ENCODE measurements at places on chromosomes 4 and X.

DNA sequence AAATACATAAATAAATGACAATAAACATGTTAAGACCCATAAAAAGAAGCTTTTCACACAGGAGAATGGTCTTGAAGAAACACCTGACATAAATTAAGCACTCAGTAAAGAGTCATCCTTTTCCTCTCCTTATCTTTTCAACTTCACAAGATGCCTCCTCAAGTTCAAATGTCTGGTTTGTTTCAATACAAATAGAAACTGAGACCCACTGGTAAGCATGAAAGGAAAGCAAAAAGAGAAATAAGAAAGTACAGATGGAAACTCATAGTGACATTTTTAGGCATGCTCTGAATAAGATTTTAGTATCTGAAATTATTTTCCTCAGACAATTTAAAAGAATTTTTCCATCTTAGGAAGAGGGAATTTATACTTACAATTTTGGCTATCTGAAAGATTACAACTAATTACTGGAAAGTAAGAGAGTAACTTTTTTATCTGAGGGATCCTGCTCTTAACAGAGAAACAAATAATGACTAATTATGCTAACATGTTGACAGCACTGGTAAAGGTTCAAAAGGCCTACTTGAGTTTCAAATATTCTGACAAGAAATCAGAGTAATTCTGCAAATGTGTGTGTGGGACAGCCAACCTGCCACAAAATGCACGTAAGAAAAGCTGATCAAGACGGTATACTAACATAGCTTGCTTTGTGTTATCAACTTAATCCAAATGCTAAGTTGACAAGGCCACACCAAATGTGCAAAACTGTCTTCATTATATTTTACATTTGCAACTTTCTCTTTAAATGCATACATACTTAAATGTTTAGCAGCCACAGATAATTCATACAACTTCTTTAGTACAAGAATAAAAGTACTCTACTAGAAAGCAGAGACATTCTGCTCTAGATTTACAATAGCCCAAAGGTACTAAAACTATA, 113.0 kb downstream of the IQCM start:
- DNase-seq: no peak

- DNase-seq: no peak
Observed at GRCh38 chr4:47915378-47915777, 995 bp upstream of the NFXL1 start.

DNA sequence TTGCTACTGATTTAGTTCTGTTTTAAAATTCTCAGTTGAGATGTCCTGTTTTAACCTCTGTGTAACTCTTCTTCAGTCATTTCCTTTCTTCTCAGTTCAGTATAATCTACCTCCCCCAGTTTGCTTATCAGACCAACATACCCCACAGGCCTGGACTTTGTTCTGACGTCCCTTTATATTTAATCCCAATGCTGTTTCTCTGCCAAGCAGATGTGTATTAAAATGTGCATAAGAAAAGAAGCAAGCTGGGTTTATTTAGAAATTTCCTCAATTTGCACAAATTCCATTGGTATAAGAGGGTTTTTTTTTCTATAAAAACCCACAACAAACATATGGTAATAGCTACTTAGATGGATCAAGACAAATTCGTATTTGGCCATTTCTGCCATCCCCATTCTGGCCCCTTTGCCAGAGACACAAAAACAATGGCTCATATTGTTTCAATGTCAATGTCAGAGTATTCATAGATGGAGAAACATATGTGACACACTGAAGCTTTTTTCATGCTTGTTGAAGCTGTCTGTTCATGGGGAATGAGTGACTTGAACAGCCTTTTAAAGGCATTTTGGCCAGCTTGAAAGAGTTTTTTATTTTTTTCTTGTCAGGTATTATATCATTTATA, 24.5 kb downstream of the HCCS start:
- DNase-seq: no peak

- DNase-seq: peak; percentile 4
Observed at GRCh38 chr4:75919920-75920319, 17.7 kb upstream of the PPEF2 start.

- DNase-seq: peak; percentile 81
Observed at GRCh38 chrX:153970357-153971123, 1.1 kb downstream of the HCFC1 start.

DNA sequence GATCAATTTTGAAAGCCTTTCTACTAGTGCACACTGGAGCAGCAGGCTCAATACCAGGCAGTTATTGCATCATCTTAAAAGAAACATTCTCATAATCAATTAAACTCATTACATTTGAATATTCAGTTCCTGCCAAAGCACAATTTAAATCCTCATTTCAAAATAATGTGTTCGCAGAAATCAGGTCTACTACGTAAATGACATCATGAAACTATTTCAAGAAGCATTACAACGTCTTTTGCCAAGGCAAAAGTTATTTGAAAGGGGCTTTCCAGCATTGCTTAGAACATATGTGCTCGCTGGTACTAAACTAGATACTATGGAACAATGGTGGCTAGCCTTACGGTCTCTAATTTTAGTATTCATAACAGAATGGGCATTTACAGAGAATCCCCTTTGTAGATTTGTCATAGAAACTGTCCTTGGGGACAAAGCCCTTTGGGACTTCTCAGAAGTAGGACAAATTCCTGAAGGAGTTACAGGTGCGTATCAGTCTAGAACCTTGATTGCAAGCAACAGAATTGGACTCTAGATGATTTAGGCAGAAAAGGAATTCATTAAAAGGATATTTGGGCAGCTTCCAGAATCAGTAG, 27.6 kb upstream of the HUWE1 start:
- no peak for DNase-seq

- peak; percentile 65 for DNase-seq
Observed at GRCh38 chr4:142369141-142369540, 477.0 kb downstream of the INPP4B start.

DNA sequence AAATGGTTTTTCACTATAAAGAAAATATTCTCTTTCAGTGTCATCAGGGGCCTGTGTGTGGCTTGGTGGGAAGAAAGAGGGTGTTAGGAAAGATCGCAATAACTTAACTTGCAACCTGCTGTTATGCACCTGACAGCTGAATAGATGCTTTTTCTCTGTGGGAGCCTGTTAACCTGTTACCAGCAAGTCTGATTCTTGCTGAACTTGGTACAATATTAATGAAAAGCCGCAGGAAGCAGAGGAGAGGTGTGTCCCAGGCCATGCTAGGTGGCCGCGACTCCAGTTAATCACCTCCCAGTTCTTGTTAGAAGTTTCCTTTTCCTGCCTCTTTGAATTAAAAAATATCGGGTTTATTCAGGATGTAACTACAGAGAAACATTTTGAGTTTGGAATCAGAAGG, 494.8 kb upstream of the AGA start:
- no peak for DNase-seq

DNA sequence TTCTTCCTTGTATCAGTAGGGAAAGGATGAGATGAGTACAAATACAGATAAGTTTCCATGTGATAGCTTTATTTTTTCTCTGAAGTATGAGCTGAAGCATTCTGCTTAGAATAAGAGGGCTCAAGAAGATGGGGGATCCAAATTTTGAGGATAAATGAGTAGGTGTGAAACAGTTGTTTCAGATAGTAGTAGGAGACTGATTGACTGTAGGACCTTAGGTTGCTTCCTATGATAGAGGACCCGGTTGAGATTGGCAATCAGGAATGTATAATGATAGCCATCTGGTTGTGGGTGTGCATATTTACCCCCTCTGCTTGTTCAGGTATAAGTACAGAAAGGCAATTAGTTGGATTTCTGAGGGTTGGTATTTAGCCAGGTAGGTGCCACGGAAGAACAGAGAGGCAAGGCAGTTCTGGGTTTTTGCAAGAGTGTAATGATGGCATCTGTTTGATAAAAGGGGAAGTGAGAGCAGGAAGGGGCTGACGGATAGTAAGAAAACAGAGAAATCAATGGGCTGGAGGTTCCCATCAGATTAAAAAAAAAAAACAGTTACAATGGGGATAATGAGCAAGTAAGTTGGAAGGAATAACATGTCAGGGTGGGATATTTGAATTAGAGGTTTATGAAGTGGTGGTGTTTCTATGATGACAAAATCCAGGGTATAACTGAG, 13.7 kb downstream of the OCRL start:
- DNase-seq: no peak

GRCh38 chr4:176824645-176825366, 32.1 kb upstream of the VEGFC start:
- no peak for DNase-seq

- no peak for DNase-seq
Observed at GRCh38 chr4:25096981-25097443, 63.2 kb downstream of the SEPSECS start.

- DNase-seq: no peak
Observed at GRCh38 chr4:150206265-150206664, 128.0 kb downstream of the DCLK2 start.

- peak; percentile 17 for DNase-seq
Observed at GRCh38 chr4:183241721-183242151, 78.3 kb downstream of the CLDN22 start.

DNA sequence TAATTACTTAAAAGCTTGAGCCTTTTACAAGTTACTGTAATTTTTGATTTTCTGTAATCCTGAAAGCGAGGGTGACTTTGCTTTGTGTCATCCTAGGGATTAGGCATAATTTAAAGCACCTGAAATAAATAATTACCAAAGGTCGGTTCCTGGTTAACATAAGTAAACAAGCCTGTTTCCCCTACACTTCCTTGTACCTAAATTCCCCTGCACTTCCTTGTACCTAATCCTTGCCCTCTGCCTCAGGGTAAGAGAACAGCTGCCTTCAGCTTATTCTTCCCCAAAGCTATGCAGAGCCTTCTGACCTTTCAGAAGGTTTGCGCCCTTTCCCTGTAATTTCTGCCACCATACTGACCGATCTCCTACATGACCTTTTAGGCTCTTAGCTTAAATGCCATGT, 166.1 kb upstream of the PDE5A start:
- DNase-seq: no peak

DNA sequence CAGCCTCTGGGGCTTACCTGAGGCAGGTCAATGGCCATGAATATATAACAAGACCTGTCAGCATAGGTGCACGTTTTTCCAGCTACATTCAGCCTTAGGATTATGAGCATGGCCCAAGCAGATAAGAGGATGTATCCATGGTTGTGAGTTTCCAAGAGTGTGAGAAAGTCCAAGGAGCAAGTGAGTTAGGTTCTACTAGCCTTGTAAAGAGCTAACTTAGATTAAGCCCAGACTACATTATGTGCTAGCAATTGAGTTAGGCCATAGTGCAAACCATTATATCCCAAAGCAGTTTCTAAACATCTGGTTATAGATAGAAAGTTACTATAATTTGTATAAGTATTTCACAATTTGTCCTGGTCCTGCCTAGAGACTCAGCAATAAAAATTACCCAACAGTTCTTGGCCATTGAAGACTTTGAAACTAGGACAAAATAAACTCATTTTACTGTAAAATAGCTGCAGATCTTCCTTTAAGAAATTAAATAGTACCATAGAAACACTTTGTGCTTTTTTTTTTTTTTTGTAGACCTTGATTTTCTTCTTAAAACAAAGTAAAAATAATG, 312.0 kb downstream of the CAMK2D start:
- no peak for DNase-seq

DNA sequence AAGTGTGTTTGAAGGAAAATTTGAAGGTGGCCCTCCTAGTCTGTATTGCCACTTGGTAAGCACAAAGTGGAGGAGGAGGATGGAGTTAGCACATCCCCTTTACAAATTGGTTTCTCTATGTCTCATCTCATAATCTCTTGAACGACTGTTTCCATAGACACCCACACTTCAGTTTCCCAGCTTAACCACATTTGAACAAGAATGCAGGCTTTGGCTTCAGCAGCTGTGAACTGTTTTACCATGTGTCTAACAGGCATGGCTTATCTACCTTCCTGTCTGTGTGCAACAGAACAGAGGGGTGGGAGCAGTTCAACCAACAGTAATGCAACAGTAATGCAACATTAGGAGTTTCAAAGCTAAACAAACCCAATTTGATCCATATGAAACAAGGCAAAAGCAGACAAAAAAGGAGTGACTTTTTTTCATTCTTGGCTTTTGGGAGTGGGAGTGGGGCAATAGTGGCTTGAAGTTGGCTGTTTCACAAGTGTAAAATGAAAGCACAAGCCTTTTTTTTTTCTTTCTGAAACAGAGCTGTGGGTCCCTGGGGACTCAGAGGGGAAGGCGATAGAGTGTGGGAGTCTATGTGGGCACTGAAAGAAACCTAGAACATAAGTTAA, 108.0 kb downstream of the ITM2A start:
- peak; percentile 17 for DNase-seq

DNA sequence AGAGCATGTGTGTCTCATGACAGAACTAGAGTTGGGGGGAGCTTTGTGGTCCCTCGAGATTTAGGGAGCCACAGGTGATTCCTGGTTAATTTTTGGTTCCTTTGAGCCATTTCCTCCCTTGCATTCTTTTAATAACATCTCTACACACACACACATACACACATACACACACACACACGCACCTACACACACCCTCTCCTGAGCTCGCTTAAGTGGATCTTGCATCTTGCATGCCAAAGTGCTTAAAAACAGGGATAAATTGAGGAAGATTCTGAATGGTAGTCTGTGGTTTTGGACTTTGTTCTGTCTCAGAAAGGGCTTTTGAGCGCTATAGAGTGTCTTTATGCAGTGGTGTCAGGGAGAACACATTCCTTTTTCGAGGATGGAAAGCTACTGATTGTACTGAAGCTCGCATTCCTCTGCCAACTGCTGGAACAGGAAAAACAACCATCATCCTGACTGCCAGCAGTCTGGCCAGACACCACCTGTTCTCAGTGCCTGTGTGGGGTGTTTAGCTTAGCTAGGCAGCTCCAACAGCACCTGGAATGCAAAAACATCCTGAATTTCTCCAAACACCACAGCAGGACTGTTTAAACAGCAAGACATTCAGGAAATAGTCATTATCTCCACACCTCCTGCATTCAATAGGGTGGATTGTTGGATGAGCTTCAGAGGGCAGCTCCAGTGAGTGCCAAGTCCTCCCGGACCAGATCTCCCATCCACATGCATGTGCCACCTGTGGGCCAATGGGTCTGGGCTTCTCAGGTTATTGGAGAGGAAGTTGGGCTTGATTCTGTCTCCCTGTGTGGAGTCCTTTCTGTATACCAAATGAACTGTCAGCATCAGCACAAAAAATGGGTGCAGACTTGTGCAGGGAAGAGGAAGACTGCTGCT, 21.9 kb upstream of the IGFBP7 start:
- no peak for DNase-seq

DNA sequence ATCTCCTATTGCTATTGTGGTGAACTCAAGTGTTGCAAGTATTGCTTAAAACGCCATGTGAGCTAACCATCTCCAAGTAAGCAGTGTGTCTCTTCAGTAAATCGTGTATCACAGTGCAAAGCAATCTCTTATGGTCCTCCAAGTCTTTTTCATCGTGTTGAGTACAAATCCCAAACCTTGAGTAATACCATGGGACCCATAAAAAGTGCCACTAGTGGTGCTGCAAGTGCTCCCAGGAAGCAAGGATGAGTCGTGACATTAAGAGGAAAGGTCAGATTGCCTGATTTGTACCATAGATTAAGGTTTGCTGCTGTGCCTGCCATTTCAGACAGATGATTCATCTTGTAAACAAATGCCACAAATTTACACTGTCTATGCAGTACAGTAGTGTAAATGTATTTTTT, 66.9 kb upstream of the BMPR1B start:
- peak; percentile 75 for DNase-seq

DNA sequence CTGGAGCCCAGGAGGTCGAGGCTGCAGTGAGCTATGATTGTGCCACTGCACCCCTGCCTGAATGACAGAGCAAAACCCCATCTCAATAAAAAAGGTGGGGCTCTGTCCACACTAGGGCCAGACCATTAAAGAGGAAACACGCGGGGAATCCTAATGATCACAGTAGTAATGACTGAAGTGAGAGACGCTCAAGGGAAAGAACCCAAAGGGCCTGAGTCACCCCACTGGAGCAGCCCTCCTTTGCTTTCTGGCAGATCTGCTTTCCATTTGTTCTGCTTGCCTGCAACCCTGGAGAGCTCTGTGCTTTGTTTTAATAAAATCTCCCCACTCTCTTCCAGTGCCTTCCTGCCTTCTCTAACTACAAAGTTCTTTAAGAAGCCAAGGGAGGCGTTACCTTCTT, 5.0 kb downstream of the TFDP3 start:
- DNase-seq: peak; percentile 19

Data from fibroblast of skin of right biceps (primary cell).